Foreskin keratinocyte (primary cell): ENCODE measurements at places on chromosomes 3 and 15. TPM values are rescaled to one million over a fixed set of nuclear protein-coding genes. Genes with fewer than 3 reads are reported as not detected.
A peak's percentile ranks its signal among the peaks of the same experiment; 100 is the strongest.

- DNase-seq = no peak
Measured at GRCh38 chr15:100690032-100690794, 87.8 kb downstream of the ASB7 start.

GRCh38 chr3:78941587-78941986 is 826.2 kb downstream of the ROBO1 start:
- peak; percentile 85 for DNase-seq

- no peak for DNase-seq
Measured at GRCh38 chr3:66789580-66790237, 208.4 kb upstream of the KBTBD8 start.

- no peak for DNase-seq
Measured at GRCh38 chr3:128413413-128414205, 53.1 kb downstream of the DNAJB8 start.

- DNase-seq = no peak
Measured at GRCh38 chr15:45790325-45790943, 155.6 kb downstream of the SQOR start.

DNA sequence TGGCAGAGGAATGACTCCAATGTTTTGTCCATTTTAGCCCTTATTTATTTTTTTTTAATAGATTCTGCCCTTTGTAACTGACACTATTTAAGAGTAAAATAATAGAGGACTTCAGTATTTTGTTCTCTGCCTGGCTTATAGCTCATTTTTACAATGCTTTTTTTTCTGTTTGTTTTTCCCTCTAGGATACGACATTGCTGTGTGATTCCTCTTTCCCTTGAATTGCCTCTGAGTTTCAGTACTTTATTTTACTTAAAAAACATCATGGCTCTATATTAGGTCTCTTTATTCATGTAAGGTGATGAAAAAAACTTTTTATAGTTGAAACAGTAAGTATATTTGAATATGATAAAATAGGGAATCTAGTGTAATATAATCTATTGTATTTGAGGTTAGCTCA is 179.1 kb downstream of the PTPRG start:
- no peak for DNase-seq

DNA sequence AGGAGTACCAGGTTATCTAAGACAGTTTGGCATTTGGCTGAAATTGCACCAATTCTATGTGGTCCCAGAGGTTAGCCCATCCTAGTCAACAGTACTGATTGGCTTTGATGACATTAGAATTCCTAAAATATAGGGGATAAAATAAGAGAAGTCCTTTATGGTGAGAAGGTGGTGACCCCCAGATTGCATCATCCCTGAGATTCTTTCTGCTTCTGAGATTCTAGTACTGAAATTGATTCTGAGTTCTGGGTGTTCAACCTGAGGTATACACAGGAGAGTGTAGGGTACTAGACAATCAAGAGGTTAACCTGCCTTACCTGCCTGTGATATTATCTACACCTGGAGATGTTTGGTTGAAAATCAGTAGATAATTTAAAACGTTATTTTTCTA is 140.9 kb upstream of the MRPS22 start:
- no peak for DNase-seq

The FBXW12 gene
- polyA plus RNA-seq = not detected in 2 replicates

The ABI3BP gene
- polyA plus RNA-seq = 0.62 and 0.68 TPM in 2 replicates

The GABRR3 gene
- polyA plus RNA-seq = not detected in 2 replicates
